Stimulated activated naive CD8-positive, alpha-beta T cell treated with anti-CD3 and anti-CD28 coated beads, Interleukin-15, Interleukin-2, amounts not matched to agents 100 U/mL and 50 U/mL, for 24 hours (primary cell): ENCODE measurements at places on chromosomes 6 and 20.

DNA sequence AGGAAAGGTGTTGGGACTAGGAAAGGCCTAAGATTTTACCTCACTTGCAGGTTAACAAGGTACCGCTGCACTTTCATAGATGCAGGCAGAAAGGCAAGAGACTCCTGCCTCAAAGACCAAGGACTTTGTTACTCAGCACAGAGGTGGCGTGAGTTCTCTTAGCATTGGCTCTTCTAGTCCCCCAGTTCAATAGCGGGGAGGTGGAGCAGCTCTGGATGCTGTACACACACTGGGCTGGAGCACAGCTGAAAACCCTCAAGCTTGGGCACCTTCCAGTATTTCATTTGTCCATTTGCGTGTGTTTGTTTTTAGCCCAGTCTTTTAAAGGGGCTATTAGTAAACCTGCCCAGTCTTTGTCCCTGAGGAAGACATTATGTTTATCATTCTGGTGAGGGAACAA, 345.2 kb downstream of the FARS2 start:
- no peak for DNase-seq

- no peak for DNase-seq
Measured at GRCh38 chr20:55597526-55597925, 407.8 kb downstream of the CBLN4 start.

DNA sequence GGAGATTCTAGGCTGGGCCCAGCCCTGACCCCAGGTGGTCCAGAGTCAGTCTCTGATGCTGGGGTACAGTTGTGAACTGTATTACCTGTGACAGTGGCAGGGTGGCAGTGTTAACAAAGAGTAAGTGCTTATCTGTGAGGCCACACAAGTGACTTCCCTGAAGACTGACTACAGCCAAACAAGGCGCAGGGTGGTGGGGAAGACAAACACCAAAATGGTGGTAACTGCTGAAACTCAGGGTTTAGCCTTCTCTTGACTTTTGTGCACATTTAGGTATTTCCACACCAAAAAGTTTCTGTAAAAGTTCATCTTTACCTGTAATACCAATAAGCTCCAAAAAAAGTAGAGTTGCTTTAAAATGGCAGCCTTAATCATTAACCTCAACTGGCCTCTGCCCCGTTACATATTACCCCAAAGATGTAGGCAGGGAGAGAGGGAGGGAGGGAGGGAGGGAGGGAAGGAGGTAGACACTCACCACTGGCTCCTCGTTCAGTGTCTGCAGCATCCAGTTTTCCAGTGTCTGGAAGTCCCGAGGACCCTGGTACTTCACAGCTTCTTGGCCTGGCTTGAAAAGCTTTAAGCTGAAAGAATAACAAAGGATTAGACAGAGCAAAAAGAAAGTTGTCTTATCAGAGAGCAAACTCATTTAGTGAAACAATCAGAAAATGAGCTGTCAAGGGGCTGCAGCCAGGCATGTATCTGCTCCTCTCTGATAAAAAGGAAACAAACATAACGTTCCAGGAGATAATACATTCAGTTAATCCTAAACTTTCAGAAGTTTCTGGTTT, 11.3 kb downstream of the TXNDC5 start:
- no peak for DNase-seq

GRCh38 chr6:167832497-167833395, 6.0 kb downstream of the AFDN start:
- DNase-seq = no peak

GRCh38 chr6:148840256-148840655, 93.4 kb downstream of the UST start:
- no peak for DNase-seq

DNA sequence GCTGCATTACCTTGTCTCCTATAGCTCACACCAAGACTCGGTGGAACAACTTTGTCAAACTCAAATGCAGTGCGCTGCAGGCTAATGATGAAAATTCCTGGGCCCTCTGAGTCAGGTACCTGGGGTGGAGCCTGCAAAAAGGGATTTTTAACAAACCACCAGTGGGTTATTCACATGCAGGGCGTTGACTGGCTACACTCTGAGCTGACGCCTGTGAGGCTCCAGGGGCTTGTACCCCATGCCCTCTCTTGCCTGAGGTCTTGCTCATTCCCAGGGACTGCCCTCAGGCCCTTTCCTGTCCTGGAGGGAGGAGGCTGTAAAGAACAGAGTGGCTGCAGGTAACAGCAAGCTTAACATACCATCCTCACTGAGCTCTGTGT, 9.2 kb downstream of the GTSF1L start:
- no peak for DNase-seq

DNA sequence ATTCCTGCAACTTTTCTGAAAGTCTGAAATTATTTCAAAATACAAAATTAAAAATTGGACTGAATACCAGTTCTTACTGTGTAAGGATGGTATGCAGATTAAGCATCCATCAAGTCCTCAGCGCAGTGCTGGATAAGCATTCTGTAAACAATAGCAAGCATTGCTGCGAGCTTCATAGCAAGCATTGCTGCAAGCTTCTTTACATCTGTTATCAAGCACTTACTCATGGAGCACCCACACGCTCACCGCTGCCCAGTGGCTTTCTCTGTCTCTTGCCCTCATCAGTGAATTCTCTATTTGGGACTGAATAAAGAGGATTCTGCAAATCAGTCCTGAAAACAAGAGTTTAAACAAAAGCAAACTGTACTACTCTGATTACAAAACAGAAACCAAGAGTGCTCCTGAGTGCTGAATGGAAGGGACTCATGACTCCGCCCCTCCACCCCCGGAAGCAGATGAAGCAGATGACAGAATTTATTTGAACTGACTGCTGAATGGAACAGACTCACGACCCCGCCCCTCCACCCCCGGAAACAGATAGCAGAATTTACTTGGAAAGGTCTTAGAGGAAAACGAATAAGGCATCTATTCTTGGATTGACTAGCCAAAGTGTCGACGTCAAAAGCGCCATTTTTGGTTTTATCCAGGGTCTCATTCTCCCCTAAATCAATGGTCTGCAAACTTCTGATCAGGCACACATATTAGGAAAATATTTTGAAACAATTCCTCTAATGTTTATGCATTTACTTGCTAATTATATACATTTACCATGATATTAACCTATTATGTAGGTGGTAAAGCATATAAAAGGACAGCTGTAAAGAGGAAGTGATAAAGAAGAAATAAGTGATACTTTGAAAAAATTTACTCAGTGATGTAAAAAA, 22.1 kb upstream of the EYA2 start:
- no peak for DNase-seq

DNA sequence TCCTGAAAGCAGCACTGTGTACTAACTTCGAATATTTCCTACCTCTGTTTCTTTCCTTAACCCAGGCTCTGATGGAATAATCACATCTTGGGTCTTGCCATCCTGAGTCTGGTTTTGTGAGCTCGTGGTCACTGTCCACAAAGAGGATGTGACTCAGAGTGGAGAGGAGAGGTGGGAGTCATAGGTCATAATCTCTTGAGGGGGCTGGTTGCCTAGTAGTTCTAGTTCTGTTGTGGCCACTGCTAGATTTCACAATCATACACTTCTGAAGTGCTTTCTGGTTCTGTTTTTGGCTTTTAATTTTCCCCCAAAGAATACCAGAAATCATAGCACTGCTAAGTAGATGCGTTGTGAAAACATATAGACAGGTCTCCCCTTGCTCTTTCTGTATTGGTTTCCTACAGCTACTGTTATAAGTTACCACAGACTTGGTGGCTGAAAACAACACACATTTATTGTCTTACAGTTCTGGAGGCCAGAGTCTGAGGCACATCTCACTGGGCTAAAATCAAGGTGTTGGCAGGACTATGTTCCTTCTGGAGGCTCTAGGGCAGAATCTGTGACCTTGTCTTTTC, 102.8 kb downstream of the NRSN1 start:
- peak; percentile 8 for DNase-seq

GRCh38 chr6:106973836-106974335, 643 bp downstream of the CD24 start:
- DNase-seq = peak; percentile 14

GRCh38 chr20:33210371-33210770, 6.8 kb upstream of the BPIFA3 start:
- DNase-seq = no peak

- no peak for DNase-seq
Measured at GRCh38 chr6:100347901-100348550, 116.7 kb downstream of the SIM1 start.

- DNase-seq = no peak
Measured at GRCh38 chr6:35391240-35391968, 49.0 kb downstream of the PPARD start.

GRCh38 chr6:1081551-1082284, 230.2 kb upstream of the FOXQ1 start:
- DNase-seq = no peak

DNA sequence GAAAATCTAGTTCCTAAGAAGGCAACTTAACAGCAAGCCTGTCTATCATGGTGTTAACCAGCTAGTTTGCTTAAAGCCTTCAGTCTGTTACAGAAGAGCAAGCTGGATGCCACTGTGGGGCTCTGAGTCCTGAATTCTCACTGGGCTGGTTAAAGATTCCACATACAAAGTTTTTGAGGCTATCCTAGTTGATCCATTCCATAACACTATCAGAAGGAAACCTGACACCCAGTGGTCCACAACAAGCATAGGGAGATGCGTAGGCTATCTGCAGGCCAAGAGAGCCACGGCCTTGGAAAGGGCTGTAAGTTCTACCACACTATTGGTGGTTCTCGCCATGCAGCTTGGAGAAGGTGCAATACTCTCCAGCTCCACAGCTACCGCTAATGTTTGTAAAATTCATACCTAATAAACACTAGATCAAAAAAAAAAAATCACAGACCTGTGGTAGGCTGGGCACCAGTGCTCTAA, 420 bp upstream of the MCCD1 start:
- no peak for DNase-seq

- DNase-seq = no peak
Measured at GRCh38 chr6:35876902-35877301, 44.0 kb downstream of the SRPK1 start.

DNA sequence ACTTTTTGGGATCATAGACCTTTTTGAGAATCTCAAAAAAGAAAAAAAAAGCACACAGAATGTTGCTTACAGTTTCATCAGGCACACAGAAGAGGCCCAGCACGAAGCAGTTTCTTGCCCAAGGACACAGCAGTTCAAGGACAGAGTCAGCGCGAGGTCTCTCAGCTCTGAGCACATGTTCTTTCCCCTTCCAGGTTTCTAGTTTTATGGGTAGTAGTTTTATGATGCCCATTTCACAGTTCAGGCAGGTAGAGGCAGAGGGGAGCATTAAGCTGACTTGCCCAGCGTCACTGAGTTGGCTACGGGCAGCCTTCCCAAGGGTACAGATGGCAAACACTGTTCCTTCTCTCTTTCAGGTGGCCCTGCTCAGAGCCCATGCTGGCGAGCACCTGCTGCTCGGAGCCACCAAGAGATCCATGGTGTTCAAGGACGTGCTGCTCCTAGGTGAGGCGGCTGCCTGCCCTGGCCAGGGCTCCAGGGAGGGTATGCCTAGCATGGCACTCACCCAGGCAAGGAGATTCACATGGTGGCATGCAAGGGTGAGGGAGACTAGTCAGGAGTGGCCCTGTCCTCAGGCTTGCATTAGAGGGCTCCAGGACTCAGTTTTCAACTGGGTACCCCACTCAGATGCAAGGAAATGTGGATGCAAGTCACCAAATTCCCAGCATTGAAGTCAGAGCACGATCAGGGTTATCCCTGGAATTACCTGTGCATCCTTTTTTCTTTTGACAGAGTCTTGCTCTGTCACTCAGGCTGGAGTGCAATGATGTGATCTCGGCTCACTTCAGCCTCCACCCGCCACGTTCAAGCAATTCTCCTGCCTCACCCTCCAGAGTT, 57.4 kb upstream of the TTPAL start:
- no peak for DNase-seq

- DNase-seq = no peak
Measured at GRCh38 chr20:48729538-48729937, 98.3 kb downstream of the PREX1 start.

DNA sequence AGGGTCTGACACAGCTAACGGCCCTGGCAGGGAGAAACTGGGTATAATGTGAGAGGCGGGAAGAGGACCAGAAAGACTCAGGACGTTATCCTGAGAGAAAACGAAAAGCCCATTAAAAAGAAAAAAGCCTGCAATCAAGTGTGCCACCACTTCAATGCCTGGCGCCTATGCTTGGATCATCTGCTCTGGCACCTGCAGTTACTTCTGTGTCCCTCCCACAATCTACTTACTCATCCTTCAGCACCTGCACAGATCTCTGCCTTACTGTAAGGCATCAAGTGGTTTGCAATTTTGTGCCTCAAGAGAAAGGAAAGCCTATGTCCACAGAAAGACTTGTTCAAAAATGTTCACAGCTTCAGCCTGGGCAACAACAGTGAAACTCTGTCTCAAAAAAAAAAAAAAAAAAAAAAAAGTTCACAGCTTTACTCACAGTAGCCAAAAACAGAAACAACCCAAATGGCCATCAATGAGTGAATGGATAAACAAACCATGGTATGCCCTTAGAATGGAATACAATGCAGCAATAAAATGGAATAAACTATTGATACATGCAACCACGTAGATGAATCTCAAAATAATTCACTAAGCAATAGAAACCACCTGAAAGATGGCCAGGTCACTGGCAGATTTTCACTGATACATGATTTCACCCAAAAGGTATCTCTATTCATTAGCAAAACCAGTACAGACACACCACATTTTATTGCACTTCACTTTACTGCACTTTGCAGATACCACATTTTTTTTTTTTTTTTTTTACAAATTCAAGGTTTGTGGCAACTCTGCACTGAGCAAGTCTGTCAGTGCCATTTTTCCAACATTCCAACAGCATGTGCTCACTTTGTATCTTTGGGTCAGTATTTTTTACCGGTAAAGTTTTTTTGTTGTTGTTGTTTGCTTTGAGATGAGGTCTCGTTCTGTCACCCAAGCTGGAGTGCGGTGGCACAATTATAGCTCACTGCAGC, 48.6 kb downstream of the ABHD12 start:
- no peak for DNase-seq

DNA sequence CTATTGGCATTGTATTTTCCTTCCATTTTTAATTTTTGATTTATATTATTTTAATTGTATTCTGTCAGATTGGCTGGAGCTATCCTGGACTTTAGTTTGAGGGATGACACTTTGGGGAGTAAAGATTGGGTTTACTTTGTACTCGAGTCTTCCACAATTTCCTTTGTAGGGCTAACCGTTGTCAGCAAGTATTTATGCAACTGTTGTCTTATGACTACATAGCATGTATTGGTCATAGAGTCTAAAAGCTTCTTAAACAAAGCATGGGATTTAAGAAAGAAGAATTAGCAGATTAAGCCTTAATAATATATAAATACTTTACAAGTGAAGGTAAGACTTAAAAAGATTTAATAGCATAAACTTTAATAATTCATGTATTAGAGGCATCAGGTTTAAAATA, 19.6 kb downstream of the FARS2 start:
- DNase-seq = no peak

- no peak for DNase-seq
Measured at GRCh38 chr20:63843222-63843621, 12.2 kb upstream of the ZBTB46 start.

- no peak for DNase-seq
Measured at GRCh38 chr6:131027326-131027725, 35.7 kb downstream of the EPB41L2 start.

- no peak for DNase-seq
Measured at GRCh38 chr20:52261792-52262191, 70.2 kb upstream of the ZFP64 start.

GRCh38 chr20:56630506-56631317, 1.6 kb downstream of the TFAP2C start:
- no peak for DNase-seq
